Hindlimb muscle (tissue), 1 donor: ENCODE measurements at places on chromosomes 1 and 21.

GRCh38 chr1:36148821-36149236 lies 457 bp downstream of the TRAPPC3 start:
- DNase-seq = no peak

GRCh38 chr1:86765073-86765472 lies 60.7 kb downstream of the SH3GLB1 start:
- no peak for DNase-seq

- DNase-seq = peak; percentile 62
Observed at GRCh38 chr1:23370709-23371584, 1.3 kb upstream of the ZNF436 start.

- no peak for DNase-seq
Observed at GRCh38 chr1:112998592-112999235, 42.7 kb upstream of the SLC16A1 start.
